HepG2 (cell line): ENCODE measurements at places on chromosomes 6 and 20. TPM values are rescaled to one million over a fixed set of nuclear protein-coding genes. Genes with fewer than 3 reads are reported as not detected.
A peak's percentile ranks its signal among the peaks of the same experiment; 100 is the strongest.

- DNase-seq: no peak
Observed at GRCh38 chr6:81725127-81725526, 27.4 kb downstream of the TENT5A start.

Gene ZNF831
- total RNA-seq: not detected in 2 replicates

DNA sequence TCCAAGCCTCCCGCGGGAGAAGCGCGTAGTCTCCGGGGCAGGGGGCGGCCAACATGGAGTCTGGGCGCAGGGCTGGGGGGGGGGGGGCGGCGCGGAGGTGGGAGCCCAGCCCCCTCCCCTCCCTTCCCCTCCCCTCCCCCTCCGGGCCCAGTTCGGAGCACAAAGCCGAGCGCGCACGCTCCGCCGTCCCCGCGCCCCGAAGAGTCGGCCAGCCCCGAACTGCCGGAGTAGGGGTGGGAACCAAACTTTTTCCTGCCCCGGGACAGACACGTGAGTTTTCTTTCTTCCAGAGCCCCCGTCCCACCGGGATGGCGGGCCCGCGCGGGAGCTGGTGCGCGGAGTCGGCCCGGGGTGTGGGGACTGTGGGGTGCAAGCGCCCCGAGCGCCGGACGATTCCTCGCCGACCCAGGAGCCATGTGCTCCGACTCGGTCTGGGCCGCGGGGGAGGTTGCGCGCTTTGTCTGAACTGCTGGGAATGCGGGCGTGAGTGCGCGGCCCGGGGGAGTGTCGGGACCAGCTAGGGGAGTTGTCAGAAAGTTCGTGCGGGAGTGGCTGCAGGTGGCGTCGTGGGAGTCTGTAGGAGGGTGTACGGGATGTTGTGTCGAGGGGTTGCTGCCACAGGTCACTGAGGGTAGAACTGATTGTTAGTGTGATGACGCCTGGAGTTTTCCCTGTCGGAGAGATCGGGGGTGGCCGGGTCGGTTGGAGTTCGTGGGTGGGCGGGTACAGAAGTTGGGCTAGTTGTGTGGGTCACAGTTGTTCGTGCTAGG, 1.2 kb downstream of the TGIF2 start:
- peak; percentile 73 for DNase-seq

Gene HLA-G
- 0.15 and 0.29 TPM in 2 replicates for total RNA-seq

- no peak for DNase-seq
Observed at GRCh38 chr20:53828682-53829254, 235.1 kb upstream of the ZNF217 start.

DNA sequence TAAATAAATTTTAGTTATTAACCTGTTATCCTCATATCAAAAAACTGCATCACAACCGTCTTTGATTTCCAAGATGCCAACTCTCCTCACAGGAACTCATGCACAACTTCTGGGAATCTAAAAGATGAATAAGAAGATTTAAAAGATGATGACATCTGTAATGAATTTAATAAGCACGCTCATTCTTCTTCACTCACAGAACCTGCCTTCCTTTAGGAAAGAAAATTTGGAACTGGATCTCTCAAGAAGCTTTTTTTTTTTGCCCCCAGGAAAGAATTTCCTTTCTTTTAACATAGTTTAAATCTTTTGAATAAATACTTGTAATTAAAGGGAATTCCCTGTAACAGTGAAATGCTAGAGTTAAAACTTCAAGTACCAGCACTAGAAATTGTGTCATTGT, 161.5 kb downstream of the HIVEP2 start:
- DNase-seq: no peak

- no peak for DNase-seq
Observed at GRCh38 chr6:44041461-44042260, 85.6 kb downstream of the MRPL14 start.

- DNase-seq: peak; percentile 78
Observed at GRCh38 chr6:167238694-167239467, 52.2 kb upstream of the UNC93A start.

GRCh38 chr6:167569879-167570278, 245.0 kb downstream of the TTLL2 start:
- no peak for DNase-seq

DNA sequence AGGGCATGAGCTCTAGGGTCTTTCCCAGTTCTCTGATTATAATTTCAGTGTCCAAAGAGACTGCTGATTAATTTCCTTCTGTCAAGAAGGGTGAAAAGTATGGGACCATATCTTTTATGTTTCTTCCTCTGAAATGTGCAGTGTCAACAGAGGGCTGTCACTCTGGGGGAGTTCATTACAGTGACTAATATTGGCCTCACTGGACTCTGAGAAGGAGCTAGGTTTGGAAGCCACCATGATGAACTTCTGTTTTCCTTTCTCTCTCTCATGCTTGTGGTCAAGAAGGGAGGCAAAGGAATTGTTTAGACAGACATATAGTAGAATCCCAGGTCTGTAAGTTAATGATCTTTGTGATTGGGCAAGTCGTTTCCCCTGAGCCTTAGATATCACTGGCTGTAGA, 41.8 kb upstream of the BMP6 start:
- DNase-seq: no peak

GRCh38 chr6:43060755-43061633, 1.6 kb downstream of the KLC4 start:
- no peak for DNase-seq

Gene LPA
- not detected in 2 replicates for total RNA-seq

DNA sequence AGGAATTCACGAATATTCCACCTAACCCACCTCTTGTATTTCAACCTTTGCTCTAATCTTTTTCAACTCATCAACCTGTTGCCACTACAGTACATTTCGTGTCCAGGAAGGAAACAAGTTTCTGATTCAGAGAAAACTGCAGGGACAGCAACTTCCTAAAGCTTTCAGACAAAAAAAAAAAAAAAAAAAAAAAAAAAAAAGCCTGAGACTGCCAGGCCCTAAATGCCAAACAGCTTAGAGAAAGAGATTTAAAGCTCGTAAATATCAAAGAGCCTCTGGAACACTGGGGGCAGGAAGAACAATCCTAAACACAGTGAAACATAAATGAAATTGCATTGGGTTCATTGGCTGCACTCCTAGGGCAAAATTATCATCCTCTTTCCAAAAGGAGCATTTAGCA, 411.2 kb upstream of the SPTLC3 start:
- DNase-seq: no peak

DNA sequence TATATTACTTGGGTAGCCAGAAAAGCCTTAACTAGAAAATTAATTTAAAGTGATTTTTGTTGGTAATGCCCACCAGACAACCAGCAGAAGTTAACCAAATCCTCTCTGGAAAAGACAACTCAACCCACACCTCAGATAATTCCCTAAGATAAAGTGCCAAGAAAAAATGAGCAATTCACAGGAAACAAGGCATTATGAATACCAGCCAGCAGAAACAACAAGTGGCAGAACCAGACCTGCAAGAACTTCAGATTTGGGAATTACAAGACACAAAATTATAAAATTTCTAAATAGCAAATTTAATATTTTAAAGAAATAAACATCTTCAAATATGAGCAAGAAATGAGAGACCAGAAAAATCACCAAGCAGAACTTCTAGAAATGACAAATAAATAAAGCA, 80.0 kb upstream of the MRPS10 start:
- DNase-seq: no peak

DNA sequence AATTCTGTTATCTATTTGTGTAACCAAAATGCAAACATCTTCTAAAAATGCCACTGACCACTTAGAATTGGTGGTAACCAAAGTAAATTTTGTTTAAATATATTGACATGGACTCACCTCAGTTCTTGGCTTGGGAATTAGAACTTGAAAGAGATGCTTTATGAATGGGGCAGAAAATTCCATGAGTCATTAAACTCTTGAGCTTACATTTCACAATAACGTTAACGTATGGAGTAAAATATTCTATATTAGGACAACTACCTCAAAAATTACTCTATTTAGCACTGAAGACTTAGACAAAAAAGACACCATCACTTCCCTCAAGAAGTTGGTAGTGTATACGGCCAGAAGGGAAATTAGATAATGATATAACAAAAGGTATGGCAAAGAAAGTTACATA, 752.2 kb upstream of the MARCKS start:
- no peak for DNase-seq

Gene SIGLEC1
- total RNA-seq: not detected in 2 replicates

DNA sequence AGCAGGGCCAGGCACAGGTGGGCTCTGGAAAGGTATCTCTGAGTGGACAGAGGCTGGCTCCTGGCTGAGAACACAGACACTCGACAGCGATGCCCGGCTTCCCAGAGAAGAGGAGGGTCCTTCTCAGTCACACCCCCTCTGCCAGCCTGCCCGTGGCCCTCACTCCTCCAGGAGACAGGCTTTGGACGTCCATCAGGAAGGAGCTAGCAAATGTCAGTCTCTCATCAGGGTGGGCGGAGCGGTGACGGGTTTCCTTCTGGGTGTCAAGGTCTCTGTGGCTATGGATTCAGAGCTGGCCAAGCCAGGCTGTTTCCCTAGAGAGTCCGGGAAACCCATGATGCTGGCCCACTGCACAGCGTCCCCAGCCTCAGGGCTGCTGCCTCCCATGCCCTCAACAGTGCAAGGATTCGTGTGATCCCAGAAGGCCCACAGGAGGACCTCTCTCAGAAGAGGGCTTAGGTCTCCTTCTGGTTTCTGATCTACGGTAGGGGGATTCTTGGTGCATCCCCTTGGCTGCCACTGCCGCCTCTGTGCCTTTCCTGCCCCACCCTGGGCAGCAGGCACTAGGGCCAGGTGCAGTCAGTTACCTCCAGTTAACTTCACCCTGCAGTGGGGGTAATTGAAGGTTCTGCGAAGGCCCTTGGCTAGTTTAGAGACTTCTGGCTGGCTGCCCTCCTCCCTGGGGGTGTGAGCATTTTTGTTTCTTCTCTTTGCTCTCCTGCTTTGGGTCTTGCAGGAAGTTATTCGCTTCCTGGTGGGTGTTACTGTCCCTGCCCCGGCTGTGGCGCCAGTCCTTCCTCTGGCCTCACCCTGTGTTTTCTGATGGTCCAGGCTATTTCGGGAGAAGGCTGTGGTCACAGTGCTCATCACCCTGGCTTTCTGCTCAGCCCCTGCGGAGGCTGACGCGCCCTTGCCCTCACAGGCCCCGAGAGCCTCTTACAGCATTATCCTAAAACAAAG, 80.2 kb downstream of the CDH4 start:
- no peak for DNase-seq

GRCh38 chr20:37327748-37328147, 18.2 kb upstream of the SRC start:
- no peak for DNase-seq

DNA sequence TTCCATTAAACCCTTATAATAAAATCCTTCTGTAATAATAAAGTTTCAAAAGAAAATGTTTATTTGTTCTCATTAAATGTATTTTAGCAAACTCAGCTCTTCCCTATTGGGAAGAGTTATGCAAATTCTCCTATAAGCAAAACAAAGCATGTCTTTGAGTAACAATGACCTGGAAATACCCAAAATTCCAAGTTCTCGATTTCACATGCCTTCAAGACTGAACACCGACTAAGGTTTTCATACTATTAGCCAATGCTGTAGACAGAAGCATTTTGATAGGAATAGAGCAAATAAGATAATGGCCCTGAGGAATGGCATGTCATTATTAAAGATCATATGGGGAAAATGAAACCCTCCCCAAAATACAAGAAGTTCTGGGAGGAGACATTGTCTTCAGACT, 3.8 kb downstream of the IL17A start:
- no peak for DNase-seq

Gene OOEP
- not detected in 2 replicates for total RNA-seq

- no peak for DNase-seq
Observed at GRCh38 chr6:92507552-92507951, 911.8 kb downstream of the EPHA7 start.

- DNase-seq: no peak
Observed at GRCh38 chr6:4812068-4812467, 35.9 kb downstream of the CDYL start.

Gene CPNE5
- total RNA-seq: not detected in 2 replicates

Gene TMC2
- not detected in 2 replicates for total RNA-seq

Gene KHDRBS2
- not detected in 2 replicates for total RNA-seq

GRCh38 chr20:1394686-1395085, 1.8 kb upstream of the FKBP1A start:
- no peak for DNase-seq

Gene CDSN
- not detected in 2 replicates for total RNA-seq

- no peak for DNase-seq
Observed at GRCh38 chr6:130218134-130218533, 4.6 kb downstream of the SAMD3 start.

- no peak for DNase-seq
Observed at GRCh38 chr20:56627122-56628014, 1.7 kb upstream of the TFAP2C start.

- DNase-seq: peak; percentile 54
Observed at GRCh38 chr6:152948150-152948768, 34.6 kb downstream of the FBXO5 start.

Gene MCCD1
- 0.15 and 0.36 TPM in 2 replicates for total RNA-seq

DNA sequence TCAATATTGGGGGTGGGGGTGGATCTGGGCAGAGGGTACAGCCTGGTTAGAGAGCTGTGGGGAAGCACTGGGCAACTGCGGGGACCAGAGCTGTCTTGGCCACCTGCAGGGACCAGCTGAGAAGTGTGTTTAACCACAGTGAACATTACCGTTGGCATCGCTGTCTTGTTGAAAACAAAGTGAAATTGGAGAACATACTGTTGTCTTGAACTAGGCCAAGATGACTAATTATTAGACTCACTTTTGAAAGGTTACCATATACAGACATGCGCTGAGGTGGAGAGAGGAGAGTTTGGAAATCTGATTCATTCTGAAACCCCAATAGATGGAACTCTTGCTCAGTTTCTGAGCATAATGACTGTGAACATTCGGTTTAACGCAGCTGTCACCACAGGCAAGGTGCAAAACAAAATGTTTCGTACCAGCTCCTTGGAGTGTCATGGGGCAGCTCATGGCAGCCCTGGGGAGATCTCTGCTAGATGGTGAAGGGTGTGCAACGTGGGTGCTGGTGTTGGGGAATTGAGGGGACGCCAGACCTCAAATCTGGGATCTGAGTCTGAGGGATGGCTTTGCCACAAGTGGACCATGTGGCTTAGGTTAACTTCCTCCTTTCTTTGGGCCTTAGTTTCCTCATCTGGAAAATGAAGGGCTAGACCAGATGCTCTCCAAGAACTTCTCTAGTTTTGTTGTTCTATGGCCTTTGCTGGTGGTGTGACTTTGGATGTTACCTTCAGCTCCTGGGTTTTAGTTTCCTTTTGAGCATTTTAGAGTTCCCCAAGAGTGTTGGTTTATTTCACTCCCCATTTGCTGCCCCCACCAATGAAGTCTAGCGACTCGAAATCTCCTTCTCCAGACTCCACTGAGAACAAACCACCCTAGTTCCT, 24.6 kb upstream of the GTSF1L start:
- no peak for DNase-seq

DNA sequence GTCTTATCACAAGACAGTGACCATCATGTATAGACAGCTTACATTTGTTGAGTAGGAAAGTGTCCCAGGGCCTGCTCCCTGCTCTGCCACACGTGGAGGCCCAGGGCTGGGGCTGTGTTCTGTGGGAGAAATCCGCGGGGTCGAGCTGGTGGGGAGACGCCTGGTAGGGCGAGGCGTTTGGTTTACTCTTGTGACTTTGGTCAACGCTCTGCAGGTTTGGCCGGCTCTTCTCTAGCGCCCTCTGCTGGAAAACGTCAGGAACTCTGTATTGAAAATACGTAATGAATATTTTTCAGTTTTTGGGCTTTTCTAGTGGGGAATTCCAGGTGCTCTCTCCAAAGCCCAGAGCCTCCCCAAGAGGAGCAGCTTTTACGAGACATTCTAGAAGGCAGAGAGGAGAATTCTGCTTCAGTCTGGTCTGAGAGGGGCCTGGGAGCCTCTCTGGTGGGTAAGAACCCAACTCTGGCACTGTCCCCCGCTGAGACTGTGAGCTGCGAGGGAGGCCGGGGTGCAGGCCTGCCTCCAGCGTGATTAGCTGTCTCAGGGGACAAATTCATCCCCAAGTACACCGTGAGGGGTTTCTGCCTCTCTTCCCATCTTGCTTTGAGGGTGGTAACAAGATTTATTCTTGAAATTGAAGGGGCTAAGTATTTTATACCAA, 112.6 kb upstream of the RALGAPA2 start:
- DNase-seq: peak; percentile 70

- DNase-seq: peak; percentile 99
Observed at GRCh38 chr6:17354700-17355403, 38.5 kb upstream of the CAP2 start.
